ENCODE measurements at places on chromosomes 3 and 15.

GRCh38 chr15:64000183-64000951, 45.9 kb downstream of the DAPK2 start:
- no peak for DNase-seq

DNA sequence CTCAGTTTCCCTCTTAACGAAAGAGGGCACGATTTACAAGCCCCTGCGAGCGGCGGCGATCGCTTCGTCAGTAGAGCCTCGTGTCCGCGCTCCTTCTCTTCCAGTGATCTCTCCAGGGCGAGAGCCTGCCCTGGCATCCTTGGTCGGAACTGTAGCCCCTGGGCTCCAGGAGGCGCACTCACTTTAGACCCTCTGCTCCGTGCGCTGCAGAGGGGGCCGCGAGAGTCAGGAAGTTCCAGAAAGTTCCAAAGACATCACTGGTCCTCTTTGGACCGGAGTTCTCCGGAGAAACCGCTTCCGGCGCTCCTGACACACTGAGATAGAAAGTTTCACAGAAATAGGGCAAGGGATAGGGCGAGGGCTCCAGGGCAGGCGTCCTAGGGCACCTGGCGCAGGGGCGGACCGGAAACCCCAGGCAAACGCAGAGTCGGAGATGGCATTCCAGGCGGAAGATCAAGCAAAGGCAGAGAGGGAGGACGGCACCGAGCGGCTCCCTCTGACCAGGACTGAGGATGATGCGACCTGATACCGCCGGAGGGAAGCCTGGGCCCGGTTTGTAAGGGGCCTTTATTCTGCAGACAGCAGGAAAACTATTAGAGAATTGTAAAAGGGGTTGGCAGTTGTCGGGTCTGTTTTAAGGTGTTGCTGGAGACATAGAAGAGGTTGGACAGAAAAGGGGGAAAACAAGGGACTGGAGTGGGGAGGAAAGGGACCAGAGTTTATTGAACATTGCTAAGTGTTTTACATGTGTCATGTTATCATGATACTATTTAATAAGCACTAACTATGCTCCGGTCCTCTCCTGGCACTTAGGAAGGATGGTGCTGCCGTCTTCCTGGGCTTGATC, 1.3 kb upstream of the CPEB1 start:
- no peak for DNase-seq

DNA sequence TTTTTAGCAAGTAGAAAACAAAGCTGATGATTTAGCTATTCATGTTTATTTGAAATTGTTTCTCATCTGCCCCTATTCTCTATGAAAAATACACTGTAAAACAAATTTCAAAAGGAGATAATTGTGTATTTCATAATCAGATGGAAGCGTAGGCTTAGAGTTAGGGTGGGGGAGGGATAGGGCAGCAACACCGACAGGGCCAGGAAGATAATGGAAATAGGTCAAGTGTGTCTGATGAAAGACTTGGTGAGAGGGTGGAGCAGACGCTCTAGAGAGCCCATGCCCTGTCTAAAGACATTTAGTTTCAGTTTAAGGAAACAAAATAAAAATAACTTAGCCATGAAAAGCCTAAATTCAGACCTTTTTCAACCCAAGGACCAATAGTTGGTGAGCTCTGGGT, 51.6 kb upstream of the ARL6 start:
- no peak for DNase-seq

GRCh38 chr3:99877031-99877579, 59.4 kb downstream of the CMSS1 start:
- no peak for DNase-seq

DNA sequence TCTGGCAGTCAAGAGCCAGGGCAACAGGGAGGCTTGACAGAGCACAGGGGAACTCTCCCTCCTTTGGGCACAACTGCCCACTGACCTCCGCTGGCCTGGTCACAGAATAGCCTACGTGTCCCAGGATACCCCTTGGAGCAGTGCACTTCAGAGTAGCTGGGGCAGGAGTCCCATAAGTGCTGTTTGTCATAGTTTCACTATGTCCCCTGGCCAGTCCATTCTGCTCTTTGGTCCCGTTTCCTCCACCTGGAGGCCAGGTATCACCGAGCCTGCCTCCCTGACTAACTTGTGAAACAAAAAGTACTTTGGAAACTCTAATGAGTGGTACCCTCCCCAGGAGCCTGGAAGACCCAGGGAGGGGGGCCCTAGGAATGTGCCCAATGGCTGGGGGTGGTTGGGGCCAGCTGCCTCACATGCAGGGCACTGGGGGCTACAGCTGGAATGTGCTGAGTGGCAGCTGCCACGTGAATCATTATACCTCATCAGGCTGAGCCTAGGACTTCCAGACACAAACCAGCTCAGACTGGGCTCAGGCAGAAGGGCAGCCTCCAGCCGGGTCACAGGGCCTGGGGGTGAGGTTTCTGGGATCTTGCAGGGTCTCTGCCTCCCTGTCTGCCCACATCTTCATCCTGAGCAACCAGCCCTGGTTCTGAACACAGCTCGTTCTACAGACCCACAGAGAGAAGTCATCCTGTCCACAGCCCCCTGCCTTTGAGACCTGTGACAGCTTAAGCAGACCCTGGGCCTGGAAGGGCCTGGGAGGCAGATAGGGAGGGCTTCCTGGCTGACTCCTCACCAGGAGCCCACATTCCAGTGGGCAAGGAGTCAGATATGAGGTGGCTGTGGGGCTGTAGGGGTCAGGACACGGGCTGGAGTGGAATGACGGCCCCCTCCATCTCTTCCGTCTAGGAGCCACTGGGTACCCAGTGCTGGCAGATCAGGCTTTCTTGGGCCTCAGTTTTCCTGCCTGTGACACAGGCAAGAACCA, 914 bp upstream of the PTH1R start:
- no peak for DNase-seq

GRCh38 chr15:62770752-62771151, 271.8 kb upstream of the TPM1 start:
- DNase-seq = no peak
